ENCODE measurements at places on chromosomes 13 and 19.

- DNase-seq = peak; percentile 15
Observed at GRCh38 chr19:38693380-38694223, 46.2 kb downstream of the ACTN4 start.

DNA sequence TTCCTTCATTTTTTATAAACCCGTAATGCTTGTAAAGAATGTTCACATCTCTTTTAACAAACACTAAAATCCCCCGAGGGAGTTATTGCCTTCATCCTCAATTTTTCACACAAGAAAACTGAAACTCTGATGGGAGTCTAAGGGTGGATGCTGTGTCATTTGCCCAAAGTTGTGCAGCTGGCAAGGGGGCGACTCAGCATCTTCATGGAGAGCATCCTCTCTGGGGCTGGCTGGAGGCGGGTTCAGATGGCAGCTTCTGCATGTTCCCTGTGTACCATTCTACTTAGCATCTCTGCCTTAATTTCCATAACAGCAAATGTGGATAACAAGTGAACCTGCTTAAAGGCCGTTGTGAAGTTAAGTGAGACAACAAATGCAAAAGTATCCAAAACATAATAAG, 256.4 kb downstream of the IRS2 start:
- DNase-seq = no peak

DNA sequence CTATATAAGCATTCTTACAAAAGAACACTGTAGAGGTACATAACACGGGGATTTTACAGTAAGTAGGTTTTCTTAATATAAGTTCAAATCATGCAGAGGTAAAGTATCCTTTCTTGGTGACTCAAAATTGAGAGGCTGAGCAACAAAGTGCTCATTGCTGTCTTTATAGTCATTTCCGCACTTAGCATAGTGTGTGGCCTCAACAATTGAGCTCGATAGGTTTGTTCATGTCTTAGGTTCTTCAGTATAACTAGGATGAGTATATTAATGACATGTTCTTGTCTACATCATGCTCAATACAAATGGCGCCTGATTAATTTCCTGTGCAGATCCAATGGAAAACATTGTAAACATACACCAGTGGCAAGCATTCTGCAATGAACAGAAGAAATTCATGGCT, 1.4 kb downstream of the WDFY2 start:
- no peak for DNase-seq

- peak; percentile 81 for DNase-seq
Observed at GRCh38 chr13:19586904-19587634, 25.7 kb upstream of the TPTE2 start.

- DNase-seq = peak; percentile 68
Observed at GRCh38 chr19:14089662-14090508, 666 bp downstream of the SAMD1 start.

DNA sequence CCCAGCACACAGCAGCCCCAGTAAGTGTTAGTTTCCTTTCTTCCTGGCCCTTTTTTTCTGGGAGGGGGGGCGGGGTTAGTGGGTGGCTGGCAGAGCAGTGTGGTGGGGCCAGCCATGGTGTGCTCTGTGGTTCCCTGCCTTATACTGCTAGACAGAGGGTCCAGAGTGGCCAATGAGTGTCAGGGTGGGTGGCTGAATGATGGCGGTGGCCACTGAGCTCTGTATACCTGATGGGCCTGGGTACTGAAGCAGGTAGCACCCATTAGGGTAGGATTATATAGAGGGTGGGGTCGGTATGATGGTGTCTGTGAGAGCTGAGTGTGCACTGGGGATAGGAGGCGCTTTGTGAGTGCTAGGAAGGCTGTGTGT, 13.8 kb downstream of the CIC start:
- DNase-seq = no peak

Measured in stimulated activated naive CD8-positive, alpha-beta T cell treated with anti-CD3 and anti-CD28 coated beads, Interleukin-15, Interleukin-2, amounts not matched to agents 100 U/mL and 50 U/mL, for 24 hours (primary cell).